ENCODE measurements at places on chromosomes 13 and 19. TPM values are rescaled to one million over a fixed set of nuclear protein-coding genes. Genes with fewer than 3 reads are reported as not detected.

ZNF225 gene
- total RNA-seq = 1.7 TPM

SPRED3 gene
- 1.6 TPM for total RNA-seq

FUT6 gene
- not detected for total RNA-seq

C1QTNF9B gene
- not detected for total RNA-seq

GJB6 gene
- total RNA-seq = 54.5 TPM

IL12RB1 gene
- total RNA-seq = not detected

ZNF135 gene
- 0.46 TPM for total RNA-seq

MISP gene
- 12.6 TPM for total RNA-seq

ITPKC gene
- total RNA-seq = 42.5 TPM

CALR3 gene
- 0.16 TPM for total RNA-seq

NLRP5 gene
- not detected for total RNA-seq

OR7A5 gene
- total RNA-seq = not detected

ZNF681 gene
- total RNA-seq = 0.80 TPM

TBXA2R gene
- total RNA-seq = 0.23 TPM

CEACAM4 gene
- not detected for total RNA-seq

SLAIN1 gene
- not detected for total RNA-seq

CTXN1 gene
- 0.86 TPM for total RNA-seq

ZNF730 gene
- total RNA-seq = 0.39 TPM

TMC4 gene
- 22.6 TPM for total RNA-seq

BRD4 gene
- 11.8 TPM for total RNA-seq

CEACAM1 gene
- 1.1 TPM for total RNA-seq

FGF22 gene
- not detected for total RNA-seq

ZNF490 gene
- 2.6 TPM for total RNA-seq

PCP2 gene
- not detected for total RNA-seq
